Mesenteric fat pad (tissue), 1 donor: ENCODE measurements at places on chromosomes 16 and 17. TPM values are rescaled to one million over a fixed set of nuclear protein-coding genes. Genes with fewer than 3 reads are reported as not detected.

DNA sequence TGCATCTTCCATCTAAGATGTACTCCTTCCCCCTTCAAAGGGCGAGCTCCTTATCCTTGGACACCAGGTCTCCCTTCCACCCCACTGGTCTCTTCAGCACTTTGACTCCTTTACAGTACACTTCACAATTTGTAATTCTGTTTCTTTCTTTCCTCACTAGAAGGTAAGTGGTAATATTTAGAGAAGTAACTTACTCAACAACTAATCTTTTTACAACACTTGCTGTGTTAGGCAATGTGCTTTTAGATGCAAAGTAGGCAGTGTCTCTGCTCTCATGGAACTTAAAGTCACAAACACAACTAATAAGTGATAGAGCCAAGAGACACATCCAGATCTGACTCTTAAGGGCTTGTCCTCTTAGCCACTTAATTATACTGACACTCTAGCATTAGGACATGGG, 6.4 kb downstream of the SIAH1 start:
- no peak for DNase-seq

DNA sequence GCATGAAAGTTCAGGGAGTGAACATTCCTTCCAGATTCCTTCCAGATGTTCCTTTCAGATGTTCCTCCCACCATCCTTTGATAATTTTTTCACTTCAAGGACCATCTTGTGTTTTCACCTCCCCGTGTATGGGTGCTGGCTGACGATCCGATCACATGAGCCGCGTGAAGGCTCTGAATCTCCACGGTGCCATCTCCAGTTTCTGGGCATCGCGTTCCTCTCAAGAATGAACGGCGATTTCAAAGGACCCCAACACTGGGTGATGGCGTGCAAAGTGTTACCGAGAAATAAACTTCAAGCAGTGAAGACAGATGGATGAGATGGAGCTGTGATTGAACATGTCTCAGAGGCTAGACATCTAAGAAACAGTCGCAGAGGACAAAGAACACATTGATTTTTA, 245.3 kb downstream of the GSG1L start:
- DNase-seq = peak; percentile 68

DNA sequence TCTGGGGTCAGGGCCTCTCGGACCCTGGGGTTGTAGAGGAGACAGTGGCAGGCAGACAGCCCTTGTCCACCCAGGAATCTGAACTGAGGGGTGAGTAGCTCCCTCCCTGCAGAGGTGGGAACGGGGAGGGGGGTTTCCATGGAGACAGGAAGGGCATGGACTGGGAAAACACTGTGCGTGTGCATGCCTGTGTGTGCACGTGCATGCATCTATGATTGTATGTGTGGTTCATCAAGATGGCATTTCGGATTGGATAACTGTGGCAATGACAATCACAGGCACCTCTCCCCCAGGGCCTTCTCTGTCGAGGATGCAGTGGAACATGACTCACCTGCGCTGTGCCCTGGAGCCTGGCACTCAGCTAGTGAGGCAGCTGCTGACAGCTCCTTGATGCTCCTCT, 6.1 kb upstream of the CD300C start:
- DNase-seq = no peak

DNA sequence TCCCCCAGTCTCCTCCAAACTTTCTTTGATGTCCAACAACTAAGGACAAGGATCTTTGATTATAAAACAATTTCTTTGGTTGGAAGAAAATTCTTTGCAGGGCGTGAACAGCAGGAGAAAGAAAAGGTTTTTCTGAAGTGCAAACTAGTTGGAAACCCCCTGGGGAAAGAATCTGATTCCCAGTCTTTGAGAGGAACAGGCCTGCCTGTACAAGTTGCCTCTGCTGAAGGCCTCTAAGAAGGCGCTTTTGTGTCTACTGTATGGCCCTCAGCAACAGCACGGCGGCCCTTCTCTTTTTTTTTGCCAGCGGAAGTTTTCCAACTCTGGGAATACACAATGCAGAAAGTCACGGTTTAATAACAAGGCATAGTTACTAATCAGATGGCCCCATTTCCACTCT, 14.0 kb downstream of the RNF43 start:
- DNase-seq = no peak

GRCh38 chr17:48621410-48622392, 4.5 kb downstream of the HOXB9 start:
- no peak for DNase-seq

GRCh38 chr17:64216000-64216337, 47.1 kb downstream of the TEX2 start:
- no peak for DNase-seq

DNA sequence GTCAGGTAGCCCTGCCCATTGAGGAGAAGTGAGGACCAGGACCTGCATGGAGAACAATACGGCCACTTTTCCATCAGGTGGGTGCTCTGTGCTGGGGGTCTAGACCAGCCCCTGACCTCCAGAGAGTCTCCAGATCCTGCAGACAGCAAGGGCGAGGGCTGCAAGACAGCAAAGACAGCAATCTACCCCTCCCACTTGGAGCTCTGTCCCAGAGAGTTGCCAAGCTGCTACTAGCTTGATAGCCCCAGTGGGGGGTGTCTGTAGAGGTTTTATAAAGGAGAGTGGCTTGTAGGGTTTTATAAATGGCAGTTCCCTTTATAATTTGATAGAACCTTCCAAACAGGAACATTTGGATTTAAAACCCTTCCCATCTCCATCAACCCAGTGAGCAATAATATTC, 16.7 kb upstream of the SLFN11 start:
- DNase-seq = no peak

GRCh38 chr16:76441391-76441790, 164.2 kb downstream of the CNTNAP4 start:
- no peak for DNase-seq

DNA sequence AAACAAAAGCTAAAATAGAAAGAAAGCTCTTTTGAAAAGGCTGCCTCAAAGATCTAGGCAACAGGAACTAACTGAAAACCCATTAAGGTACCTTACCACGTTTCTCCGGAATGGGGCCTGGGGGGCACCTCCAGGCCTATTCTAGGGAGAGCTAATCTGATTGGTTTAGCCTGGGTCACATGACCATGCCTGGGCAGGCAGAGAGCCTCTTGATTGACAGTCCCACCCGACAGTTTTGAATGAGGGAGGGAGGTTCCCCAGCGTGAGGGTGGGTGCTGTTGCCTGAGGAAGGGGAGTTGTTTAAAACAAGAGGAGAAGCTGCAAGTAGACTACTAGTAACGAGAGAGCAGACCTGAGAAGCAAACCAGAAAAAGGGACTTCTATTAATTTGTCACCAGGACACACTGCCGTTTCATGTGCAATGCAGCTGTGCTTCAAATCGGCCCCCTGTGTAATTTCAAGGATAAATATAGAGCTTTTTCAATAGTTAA, 143.4 kb upstream of the HS3ST2 start:
- no peak for DNase-seq

- no peak for DNase-seq
These were observed 248.5 kb downstream of the SOX9 start for GRCh38 chr17:72369366-72369765.

- DNase-seq = no peak
These were observed 609.9 kb upstream of the SALL1 start for GRCh38 chr16:51761001-51761400.

- DNase-seq = no peak
These were observed 804 bp downstream of the TGFB1I1 start for GRCh38 chr16:31472709-31473203.

GRCh38 chr16:1499756-1500464, 6.8 kb downstream of the TELO2 start:
- no peak for DNase-seq

DNA sequence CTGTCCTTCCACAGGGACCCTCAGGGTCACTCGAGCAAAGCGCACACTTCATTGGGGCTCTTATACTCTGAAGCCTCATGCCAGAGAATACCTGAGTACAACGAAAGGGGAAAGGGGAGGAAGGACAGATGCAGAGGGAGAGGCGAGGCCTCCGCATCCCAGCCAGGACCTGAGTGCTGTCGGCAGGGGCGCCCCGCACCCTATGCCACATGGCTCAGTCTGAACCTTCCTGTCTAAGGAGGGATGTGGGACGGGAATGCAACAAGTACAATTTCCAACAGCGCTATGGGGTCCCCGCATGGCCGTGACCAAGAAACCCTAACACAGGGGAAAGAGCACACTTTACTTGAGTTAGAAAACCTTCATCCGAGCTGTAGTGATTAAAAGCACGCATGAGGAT, 39.8 kb upstream of the FAAP100 start:
- no peak for DNase-seq

GRCh38 chr17:44568945-44569858, 11.9 kb downstream of the FZD2 start:
- no peak for DNase-seq

GRCh38 chr16:87765473-87765775, 362 bp downstream of the KLHDC4 start:
- no peak for DNase-seq

KRTAP9-4 gene
- total RNA-seq = not detected

MEOX1 gene
- total RNA-seq = 25.3 TPM

CTRB1 gene
- total RNA-seq = 4.8 TPM
